Uterus (tissue), 4 donors: ENCODE measurements at places on chromosomes 11 and 22.

- DNase-seq, result no peak
These were observed 145.9 kb downstream of the CEP164 start for GRCh38 chr11:117473481-117474091.

DNA sequence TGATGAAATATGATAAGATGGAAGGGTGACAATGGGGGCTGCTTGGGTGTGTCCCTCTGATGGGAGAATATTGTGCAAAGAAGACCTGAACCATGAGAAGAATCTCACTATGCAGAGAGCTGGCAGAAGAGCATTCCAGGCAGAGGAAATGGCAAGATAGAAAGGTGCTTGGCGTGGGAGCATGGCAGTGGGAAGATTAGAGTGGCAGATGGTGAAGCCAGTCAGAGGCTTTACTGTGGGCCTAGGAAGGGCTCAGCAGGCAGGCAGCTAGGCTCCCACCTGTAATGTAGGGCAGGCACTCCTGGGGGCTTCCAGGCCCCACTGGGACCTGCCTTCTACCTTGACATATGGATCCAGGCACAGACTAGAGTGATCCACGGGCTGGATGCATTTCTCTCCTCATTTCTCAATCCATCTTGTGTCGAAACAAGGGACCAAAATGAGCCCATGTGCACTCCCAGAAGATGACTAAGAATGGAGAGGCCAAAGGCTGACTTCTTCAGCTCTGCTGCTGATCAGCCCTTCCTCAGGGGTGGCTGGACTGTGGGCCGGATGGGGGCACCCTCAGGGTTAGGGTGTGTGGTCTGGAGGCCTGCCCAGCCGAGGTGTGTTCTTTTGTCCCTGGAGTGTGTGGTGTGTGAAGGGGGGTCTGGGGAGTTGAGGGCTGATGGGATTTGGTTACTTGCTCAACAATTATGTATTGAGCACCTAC lies 88.3 kb downstream of the TSPAN18 start:
- DNase-seq, result no peak

DNA sequence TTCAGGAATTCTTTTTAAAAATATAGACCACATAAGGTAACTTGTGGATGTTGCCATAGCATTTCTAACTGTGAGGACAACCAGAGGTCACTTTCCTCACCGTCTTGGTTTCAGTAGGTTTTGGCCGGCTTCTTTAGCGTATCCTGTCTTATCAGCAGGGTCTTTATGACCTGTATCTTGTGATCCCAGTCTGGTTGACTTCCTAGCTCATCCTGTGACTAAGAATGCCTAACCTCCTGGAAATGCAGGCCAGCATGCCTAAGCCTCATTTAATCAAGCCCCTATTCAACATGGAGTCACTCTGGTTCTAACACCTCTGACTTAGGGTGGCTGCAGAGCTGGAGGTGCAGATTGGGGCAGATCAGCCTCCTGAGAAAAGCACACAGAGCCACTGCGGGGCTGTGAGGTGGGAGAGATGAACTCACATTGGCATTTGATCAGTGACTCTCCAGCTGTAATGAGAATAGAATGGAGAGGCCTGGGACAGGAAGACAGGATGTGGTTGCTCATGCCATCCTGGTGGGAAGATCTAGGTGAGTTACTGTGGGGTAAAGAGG lies 41.1 kb upstream of the TOP3B start:
- DNase-seq, result no peak

GRCh38 chr22:40368836-40369235 lies 1.6 kb upstream of the SGSM3 start:
- no peak for DNase-seq

DNA sequence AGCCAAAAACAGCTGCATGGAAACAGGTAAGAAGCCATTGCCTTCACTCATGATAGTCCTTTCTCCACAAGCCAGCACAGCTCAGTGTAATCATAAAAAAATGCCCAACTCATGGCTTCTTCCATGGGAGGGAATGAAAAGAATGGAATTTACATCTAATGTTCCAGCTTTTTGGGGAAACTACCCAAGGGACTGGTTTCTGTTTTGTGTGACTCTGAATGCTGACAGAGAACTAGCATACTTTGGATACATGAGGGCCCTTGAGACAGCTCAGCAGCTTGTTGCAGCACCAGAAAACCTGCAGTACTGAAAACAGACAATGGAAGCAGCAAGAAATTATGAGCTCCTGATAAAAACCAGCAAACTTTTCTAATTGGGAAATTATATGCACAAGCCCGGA lies 24.2 kb upstream of the HORMAD2 start:
- DNase-seq, result no peak

DNA sequence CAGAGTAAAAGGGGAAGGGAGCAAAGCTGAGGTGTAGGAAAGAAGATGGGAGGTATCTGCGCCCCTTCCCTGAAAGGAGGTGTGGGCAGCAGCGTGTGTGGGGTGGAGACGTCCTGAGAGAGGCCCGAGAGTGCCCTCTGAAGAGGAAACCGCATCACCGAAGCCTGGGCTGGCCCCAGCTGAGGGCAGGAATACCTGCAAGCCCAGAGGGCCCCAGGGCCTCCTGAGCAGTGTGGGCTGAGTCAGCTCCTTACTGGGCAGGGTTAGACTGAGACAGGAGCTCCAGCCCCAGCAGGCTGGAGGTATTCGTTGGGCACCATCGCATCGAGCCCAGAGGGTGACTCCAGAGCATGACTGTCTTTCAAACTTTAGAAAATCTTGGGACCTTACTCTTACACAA lies 534.0 kb upstream of the B3GAT1 start:
- no peak for DNase-seq

- DNase-seq, result no peak
These were observed 15.8 kb downstream of the OR8D1 start for GRCh38 chr11:124297921-124298320.

DNA sequence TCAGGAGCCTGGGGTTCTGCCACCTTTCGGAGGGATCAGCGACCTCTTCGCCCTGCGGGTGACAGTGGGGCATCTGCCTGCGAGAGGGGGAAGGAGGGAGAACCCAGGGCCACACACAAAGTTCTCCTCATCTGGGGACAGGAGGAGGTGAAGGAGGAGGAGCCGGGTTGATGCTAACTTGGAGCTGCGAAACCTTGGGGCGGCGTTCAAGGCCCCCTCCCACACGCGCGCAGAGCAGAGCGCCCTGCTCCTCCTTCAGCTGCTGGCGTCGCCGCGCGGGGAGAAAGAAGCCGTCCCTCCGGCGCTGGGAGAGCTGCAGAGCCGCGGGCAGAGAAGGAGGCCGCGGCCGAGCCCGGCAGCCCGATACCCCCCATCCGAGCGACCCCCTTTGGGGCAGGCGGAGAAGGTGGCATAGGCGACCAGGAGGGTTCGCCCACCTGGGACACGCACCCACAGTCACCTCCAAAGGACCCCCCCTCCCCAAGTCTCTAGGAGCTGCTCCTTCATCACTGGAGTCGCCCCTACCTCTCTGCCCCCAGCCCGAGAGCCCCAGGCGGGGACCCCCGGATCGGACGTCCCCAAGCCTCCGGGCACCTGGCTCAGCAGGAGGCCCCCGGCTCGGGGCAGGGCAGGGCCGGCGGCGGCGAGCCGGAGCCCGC lies at the start of gene RASD2:
Gene RASD2, plus strand, starts transcription at position 237 of the 659 bp plus-strand sequence. CDS start 5,979 bp downstream, outside the sequence.
- peak; percentile 60 for DNase-seq

- DNase-seq, result no peak
These were observed 105.3 kb upstream of the E2F8 start for GRCh38 chr11:19345848-19346681.

GRCh38 chr22:48918585-48919186 lies 909.0 kb downstream of the BRD1 start:
- DNase-seq, result no peak

DNA sequence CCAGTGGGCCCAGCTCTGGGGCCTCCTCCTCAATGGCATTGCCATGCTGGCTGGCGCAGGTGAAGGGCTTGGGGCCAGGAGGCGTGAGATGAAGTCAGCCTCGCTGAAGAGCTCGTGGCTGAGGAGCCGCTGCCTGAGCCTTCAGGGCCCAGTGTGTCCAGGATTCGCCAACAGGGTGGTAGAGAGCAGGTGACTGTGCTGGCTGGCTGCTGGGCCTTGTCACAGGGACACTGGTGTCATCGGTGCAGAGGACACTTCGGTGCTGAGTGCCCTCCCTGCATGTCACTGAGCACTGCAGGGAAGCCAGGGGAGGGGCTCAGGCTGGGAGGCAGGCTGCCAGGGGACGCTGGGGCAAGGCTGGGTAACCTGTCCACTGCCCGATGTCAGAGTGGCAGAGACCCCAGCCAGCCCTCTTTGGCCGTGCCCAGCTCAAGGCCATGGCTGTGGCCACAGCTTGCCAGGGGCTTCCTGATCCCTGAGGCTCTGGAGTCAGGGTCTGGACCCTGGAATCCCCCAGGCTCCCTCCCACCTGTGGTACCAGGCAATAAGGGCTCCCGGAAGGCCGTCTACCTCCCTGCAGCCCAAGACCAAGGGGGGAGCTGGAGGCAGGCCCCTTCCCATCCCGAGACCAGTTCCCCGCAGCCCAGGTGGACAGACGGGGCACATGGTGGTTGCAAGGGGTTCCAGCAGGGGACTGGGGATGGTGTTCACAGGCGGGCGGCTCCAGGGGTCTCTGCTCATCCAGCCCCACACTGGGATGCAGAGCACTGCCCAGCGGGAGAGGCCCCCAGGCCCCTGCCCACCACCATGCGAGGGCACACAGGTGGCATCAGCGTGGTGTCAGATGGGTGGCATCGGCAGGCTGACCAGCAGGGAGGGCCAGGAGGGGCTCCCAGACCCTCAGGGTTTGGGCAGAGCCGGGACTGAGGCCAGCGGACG lies 63.9 kb downstream of the ARFGAP3 start:
- DNase-seq, result no peak

DNA sequence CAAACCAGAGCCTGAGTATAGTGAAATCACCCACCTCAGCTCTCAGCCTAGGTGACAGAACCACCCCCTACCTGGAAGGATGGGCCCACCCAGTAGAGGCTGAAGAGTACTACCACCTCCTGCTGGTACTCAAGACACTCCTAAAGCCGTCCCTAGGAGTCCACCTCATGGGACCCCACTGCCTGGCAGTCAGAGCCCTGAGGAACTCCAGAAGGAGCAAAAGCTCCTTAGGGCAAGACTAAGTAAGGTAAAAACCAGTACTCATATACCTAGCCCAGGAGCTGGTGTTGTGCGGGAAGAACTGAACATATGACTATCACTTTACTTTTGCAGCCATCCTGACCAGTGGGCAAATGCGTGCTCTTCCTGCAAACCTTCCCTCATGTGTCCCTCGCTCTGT lies 36.3 kb downstream of the HIRA start:
- DNase-seq, result no peak

- DNase-seq, result no peak
These were observed 36.2 kb upstream of the CSNK2A3 start for GRCh38 chr11:11389238-11389637.

DNA sequence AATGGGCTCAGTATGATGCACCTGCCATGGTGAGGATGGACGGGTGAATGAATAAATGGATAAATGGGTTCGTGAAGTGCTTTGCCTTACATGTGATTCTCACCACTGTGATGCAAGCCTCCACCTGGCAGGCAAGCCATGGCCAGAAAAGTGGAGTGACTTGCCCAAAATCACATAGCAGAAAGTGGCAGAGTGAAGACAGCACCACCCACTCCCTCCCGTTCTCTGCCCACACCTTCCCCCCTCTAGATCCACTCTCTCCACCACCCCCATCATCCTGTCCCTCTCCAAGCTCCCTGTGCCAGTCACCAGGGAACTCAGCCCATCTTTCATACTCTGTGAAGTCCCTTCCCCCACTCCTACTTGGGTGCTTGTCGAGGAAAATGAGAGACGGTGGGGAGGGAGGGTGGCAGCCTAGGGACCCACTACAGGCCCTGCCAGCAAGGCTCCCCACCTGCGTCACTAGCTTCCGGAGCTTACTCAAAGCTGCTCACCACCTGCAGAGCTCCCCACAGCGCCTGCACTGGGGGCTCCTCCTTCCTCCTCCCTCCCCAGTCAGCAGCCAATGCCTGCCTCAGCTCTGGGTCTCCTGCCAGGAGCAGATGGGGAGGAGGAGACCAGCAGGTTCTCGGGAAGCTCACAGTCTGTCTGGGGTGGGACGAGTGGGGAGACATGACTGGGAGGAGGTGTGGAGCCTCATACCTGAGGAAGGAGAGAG lies 82.3 kb downstream of the PDE2A start:
- no peak for DNase-seq

GRCh38 chr22:17132112-17132511 lies 11.0 kb upstream of the TMEM121B start:
- no peak for DNase-seq

DNA sequence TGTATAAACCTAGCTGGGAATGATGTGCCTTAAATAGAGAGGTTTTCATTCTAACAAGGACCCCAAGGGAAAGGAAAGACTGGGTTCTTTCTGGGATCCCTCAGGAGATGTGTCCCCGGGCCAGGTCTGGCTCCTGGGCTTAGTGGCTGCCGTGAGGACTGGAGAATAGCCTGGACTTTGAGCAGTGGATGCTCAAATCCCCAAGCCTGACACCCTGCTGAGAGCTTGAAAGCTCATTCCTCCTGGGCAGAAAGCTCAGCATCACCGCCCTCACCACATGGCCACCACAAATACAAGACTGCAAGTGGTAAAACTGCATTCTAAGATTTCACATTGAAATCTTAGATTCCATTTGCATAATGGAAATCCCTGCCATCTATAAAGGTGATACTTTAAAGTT lies 79.4 kb upstream of the NARS2 start:
- DNase-seq, result no peak

DNA sequence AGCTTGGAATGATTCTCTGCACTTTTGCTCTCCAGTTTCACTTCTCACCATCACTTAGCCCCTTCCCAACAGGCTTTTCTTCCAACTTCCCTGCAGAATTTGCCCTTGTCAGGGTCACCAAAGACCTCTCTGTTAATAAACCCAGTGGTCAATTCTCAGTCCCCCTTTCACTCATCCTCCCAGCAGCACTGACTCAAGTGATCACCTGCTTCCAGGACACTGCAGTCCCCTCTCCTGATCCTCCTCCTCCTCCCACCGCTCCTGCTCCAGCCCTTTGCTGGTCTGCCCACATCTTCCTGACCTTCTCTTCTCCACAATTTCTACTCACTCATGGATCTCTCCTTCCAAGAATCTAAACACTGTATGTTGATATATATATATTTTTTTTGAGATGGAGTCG lies 57.9 kb downstream of the SHISAL1 start:
- DNase-seq, result no peak

GRCh38 chr11:2092956-2093412 lies 46.2 kb downstream of the IGF2 start:
- no peak for DNase-seq

- no peak for DNase-seq
These were observed 18.2 kb upstream of the CCDC34 start for GRCh38 chr11:27381238-27381666.

- no peak for DNase-seq
These were observed 1.7 kb downstream of the TKFC start for GRCh38 chr11:61334434-61335354.

DNA sequence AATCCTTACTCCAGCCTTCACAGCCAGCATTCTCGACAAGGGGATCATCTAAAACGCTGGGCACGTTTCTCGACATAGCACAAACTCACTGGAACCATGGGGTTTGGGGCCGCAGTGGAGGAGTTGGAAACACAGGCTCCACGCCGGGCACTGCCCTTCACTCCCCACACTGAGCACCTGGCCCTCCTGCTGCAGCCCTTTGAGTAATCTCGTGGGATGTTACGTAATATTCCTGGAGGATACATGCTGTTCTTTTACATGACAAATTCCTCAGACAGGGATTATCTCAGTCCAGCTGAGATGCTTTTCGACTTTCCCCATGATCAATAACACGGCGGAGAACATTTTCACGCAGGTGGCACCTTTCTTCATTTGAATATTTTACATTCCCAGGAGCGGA lies 408.0 kb downstream of the SHANK2 start:
- no peak for DNase-seq
